ENCODE measurements at places on chromosomes 2 and 18.

- DNase-seq = no peak
These were observed 177.2 kb downstream of the BCL11A start for GRCh38 chr2:60376252-60376651.

GRCh38 chr2:181970160-181970794 is 15.4 kb upstream of the PPP1R1C start:
- no peak for DNase-seq

- no peak for DNase-seq
These were observed 3.7 kb downstream of the IL1RL2 start for GRCh38 chr2:102190430-102191107.

DNA sequence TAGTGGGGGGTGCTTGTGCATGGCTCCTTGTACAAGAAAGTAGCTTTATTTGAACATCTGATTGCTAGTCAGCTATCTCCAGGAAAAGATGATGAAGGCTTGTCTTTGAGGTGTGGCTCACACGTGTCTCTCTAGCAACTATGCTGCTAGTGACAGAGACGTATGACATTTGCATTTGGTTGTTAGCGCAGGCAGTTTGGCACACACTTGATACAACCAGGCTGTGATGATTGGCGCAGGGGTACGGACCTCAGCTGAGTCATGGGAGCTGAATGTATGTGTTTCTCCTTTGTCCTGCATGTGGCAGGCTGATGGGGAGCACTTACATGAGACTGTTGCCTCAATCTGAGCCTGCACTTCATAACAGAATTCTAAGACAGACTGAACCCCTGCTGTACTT is 29.6 kb downstream of the PTCD3 start:
- no peak for DNase-seq

DNA sequence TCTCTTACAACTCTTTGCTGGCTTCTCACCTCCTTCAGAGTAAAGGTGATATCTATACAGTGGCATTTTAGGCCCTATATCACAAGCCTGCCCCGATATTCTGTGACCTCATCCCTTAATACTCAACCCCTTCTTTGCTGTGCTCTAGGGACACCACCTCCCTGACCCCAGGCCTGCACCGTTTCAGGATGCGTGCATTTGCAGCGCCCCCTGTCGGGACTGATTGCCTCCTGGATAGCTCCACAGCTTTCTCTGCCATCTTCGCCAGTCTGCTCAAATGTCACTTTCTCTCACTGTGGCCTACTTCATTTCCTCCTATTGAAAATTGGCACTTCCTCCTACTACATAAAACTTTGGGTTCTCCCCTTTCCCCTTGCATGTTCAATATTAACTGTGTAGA is 289.6 kb downstream of the SOCS6 start:
- DNase-seq = no peak

DNA sequence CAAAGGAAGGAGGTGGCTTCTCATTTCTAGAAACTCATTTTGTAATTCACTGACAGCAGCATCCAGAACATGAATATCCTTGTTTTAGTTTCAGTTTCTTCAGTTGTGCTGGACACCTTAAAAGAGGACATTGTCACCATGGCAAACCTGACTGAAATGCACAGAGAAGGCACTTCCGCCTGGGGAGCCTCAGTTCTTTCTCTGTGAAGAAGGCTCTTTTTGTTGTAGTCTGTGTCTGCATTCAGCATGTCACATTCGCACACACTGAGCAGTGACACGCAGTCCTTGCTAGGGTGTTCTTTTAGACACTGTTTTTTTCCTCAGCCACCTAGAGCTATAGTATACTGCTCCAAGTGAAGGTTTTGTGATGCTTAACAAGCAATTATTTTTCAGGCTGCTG is 9.5 kb upstream of the RPRM start:
- DNase-seq = no peak

DNA sequence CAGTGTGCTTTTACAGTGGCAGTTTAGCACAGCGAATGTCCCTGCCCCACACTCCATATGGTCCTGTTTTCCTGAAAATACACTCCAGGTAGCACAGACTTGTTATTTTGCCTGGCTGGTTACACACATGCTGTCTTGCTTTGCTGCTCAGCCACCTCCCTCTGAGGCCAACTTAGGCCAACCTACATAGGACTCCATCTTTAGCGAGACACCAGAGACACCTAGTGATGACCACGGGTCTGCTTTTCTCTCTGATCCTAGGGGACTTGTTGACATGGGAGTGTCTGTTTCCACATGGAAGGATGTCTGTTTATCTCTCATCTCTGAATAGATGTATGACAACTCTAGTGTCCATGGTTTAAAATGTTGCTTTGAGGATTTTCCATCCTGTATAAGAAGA is 43.3 kb downstream of the PLEKHB2 start:
- no peak for DNase-seq

DNA sequence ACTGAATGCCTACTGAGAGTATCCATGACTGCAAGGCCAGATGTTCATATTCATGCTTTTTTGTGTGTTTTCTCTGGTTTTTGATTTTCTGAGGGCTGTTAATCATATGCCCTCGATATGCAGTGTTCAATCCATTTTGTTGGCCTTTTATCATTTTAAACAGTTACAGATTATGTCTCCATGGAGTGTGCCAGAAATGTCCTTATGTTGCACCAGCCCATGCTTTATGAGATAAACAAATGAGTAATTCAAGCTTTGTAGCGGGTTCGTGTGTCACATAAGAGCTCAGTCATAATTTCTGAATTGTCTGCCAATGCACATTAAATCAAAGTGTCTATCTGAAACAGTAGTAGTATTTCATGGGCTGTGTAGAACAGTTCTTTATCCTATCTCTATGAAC is 583.0 kb downstream of the THSD7B start:
- DNase-seq = no peak

GRCh38 chr2:12705742-12706141 is 11.0 kb upstream of the TRIB2 start:
- no peak for DNase-seq

DNA sequence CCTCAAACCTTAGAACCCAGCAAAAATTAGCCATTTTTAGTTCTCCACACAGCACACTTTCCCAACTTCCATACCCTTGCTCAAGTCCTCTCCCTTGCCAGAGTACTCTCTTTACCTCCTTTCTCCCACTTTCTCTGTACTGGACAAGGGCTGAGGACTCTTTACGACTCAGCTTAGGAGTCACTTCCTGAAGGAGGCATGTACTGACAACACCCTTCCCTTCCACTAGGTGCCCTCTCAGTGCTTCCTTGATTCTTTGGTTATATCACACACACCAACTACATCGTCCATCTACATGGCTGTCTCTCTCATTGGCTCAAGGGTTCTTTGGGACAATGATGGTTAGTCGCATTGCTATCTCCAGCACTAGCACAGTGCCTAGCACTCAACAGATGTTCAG is 5.2 kb upstream of the C18orf63 start:
- DNase-seq = no peak

DNA sequence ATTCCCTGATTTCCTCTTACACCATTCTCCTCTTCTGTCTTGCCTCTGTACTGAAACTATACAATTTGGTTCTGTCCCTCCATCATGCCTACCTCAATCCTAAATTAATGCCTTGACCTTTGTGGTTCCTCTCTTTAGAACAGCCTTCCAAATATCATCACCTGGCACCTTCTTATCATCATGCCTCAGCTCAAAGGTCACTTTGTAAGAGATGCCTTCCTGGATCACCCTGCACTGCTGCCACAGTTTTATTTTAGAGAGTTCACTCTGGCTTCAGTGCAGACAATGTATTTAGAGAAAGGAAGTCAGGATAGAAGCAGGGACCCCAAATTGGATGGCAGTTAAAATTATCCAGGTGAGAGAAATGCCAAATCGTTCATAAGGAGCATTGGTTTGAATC is 64.5 kb downstream of the LRRTM4 start:
- DNase-seq = no peak

DNA sequence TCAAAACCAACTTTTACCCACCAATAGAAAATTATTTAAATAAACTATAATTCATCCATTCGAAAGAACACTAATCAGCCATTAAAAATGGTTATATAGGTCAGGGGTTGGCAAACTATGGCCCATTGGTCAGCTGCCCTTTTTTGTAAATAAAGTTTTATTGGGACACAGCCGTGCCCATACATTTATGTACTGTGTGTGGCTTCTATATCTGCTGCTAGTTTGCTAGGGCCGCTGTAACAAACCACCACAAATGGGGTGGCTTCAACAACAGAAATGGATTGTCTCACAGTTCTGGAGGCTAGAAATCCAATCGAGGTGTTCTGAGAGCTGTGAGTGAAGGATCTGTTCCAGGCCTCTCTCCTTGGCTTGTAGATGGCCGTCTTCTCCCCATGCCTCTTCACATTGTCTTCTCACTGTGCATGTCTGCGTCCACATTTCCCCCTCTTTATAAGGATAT is 7.0 kb upstream of the TXNDC2 start:
- DNase-seq = no peak

GRCh38 chr2:156322686-156323231 is 9.8 kb downstream of the NR4A2 start:
- no peak for DNase-seq

- DNase-seq = no peak
These were observed 76.8 kb downstream of the MAPRE2 start for GRCh38 chr18:35117951-35118411.

DNA sequence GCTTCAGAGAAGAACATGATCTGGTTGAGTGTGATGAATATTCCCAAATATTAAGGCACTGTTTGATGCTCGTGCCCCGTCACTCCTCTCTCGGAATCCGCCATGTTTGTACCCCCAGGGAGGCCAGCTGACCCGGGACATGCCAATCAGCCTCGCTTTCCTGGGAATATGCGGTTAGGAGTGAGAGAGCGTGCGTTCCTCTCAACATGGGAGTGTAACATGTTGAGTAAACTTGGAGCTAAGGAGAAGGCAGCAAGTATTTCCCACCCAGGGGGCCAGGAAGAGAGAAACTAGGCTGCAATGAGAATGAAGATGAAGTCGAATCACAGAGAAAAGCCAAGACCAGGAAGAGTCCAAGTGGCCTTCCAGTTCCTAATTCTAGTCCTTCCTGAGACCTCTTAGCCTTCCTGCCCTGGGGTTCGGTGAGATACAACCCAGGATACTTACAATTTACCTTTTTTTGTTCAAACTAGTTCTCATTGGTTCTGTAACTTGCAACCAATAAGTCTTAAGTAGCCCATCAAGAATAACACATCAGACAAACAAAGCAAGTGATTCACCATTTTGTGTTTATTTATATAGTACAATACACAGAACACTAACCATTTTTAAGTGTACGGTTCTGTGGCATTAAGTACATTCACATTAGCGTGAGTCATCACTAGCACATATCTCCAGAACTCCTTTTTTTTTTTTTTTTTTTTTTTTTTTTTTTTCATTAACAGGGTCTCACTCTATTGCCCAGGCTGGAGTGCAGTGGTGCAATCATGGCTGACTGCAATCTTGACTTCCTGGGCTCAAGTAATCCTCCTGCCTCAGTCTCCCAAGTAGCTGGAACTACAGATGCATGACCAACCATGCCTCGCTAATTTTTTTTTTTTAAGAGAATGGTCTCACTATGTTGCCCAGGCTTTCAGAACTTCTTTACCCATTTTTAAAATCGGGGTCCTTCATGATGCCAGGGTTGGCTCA is 36.4 kb upstream of the SLC1A4 start:
- DNase-seq = no peak

DNA sequence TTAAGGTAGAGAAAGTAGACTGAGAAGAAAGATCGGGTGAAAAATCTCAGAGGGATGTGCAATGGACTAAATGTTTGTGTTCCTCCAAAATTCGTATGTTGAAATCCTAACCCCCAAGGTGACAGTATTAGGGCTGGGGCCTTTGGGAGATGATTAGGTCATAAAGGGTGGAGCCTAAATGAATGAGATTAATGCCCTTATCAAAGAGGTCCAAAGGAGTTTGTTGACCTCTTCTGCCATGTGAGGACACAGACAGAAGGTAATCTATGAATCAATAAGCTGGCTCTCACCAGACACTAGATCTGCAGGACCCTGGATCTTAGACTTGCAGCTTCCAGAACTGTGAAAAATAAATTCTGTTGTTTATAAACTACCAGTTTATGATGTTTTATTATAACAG is 2.7 kb upstream of the NMI start:
- DNase-seq = no peak

GRCh38 chr2:189933041-189933440 is 129.5 kb downstream of the MSTN start:
- DNase-seq = no peak

DNA sequence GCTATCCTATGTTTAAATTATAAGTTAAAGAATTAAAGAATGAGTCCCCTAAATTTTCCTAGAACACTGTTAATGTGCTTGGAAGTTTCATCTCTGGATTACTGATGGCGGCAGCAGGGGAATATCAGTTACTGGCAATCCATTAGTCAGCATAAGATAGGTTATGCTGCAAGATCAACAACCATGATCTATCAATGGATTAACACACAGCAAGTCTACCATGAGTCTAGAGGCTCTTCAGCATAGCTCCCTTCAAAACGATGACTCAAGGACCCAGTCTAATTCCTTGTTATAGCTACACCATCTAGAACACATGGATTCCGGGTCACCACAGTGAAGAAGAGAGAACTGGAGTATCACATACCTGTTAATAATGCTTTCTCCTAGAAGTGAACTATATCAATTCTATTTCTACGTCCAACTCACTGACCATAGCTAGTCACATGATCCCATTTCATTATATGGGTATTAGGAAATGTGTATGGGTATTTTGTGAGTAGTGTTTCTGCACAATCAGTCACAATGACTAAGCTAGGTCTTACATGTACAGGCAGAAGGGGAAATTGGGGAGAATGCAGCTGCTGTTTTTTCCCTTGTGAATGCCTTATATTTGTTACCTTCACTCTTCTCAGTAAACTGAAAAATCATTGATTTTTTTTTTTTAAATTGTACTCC is 108.3 kb upstream of the MAPRE2 start:
- DNase-seq = no peak

All from activated CD4-positive, alpha-beta T cell treated with anti-CD3 and anti-CD28 coated beads for 24 hours (primary cell).